Ecto neural progenitor cell (in vitro differentiated cells): ENCODE measurements at places on chromosomes 2 and 18.

- DNase-seq = no peak
Observed at GRCh38 chr18:77147418-77147852, 14.9 kb upstream of the MBP start.

DNA sequence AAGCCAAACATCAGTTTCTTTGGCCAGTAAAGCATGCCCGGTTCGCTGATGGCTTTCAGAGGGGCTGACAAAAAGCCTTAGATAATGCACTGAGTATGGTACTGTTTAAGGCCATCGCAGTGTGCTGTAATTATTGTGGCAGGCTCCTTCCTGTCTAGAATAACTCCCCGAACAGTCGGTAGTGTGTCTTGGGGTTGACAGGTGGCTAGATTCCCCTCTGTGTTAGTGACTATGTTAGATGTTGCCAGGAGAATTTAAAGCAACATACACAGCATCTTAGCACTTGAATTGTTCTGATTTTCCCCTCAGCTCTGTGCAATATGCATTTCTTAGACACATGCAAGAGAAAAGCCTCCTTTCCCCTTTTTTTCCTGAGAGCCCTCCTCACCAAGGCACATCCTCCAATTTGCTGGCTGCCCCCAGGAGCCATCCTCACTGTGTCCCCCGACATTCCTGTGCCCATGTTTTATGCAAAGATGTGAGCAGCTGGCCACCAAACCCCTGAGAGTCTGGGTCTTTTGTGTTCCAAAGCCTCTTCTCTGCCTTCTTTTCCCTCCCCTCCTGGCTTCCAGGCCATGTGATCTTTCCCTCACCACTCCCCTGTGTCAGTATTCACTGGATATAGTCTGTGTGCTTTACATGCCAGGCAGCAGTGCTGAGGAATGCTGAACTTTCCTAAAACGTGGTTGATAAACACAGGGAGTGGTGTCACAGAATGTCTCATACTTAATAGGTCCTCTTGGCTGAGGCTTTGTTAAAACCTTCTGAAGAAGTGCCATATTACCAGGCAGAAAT, 331.5 kb downstream of the HRH4 start:
- DNase-seq = peak; percentile 52

DNA sequence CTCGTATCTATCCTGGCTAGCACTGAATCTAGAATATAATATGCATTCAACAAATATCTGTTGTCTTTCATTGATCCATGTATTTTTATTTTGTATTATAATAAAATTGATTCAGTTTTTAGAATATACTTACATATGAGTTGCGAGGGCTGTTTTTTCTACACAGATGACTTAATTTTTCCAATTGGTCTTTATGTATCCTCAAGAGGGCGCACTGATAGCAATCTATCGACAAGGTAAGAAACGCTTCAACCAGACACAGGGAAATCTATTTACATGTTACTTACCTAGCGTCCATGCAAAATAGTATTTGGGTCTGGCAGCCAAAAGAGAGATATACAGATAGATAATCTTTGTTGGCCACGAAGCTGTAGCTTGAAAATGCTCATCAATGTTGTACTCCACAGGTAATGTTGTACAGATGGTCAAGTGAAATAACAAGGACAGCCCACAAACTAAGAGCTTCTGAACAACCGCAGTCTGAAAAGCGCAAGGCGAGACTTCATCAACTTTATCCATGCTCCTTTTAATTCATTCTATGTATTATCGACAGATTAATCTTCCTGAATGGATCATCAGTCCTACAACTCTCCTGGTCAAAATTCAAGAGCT, 35.5 kb upstream of the KIDINS220 start:
- no peak for DNase-seq

DNA sequence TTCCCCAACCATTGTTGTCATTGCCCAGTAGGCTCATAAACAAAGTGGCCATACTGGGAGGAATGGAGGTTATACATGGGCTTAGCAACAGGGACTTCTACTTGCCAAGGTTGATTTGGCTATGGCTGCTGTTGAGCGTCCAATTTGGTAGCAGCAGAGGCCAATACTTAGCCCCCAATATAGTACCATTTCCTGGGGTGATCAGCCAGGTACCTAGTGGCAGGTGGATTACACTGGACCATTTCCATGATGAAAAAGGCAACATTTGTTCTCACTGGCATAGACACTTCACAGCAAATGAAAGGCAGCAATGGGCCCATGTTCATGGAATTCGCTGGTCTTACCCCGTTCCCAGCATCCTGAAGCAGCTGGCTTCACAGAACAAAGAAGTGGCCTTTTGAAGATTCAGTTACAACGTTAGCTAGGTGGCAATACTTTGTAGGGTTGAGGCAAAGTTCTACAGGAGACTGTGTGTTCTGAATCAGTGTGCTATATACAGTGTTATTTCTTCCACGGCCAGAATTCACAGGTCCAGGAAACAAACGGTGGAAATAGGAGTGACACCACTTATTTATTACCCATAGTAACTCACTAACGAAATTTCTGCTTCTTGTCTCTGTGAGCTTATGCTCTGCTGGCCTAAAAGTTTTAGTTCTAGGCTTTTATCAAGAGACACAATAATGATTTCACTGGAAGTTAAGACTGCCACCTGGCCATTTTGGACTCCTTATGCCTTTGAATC, 37.5 kb downstream of the FBXO11 start:
- DNase-seq = no peak

DNA sequence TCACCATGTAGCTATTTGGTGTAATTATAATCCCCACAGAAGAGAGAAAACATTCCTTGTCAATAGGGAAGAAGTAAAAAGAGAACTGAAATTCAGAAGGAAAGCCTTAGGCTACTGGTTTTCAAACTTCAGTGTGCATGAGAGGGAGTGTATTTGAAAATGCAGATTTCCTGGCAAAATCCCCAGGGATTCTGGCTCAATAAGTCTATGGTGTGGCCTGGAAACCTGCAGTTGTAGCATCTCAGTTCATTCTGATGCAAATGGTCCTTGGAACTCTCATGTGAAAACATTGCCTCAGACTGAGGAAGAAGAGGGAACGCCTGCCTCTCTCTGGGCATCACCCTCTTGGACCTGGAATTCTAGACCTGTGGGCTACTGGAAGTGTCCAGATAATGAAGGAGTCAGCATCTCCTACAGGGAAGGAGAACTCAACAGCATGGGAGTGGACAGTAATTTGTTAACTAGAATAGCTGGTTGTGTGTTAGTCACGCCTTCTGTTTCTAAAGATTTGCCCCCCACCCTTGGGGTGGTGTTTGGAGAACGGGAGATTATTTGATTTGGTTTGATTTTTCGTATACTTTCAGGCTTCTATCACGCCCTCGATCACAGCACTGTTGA, 21.3 kb downstream of the COL4A3 start:
- no peak for DNase-seq
